Astrocyte of the spinal cord (primary cell): ENCODE measurements at places on chromosomes 6 and 20.

DNA sequence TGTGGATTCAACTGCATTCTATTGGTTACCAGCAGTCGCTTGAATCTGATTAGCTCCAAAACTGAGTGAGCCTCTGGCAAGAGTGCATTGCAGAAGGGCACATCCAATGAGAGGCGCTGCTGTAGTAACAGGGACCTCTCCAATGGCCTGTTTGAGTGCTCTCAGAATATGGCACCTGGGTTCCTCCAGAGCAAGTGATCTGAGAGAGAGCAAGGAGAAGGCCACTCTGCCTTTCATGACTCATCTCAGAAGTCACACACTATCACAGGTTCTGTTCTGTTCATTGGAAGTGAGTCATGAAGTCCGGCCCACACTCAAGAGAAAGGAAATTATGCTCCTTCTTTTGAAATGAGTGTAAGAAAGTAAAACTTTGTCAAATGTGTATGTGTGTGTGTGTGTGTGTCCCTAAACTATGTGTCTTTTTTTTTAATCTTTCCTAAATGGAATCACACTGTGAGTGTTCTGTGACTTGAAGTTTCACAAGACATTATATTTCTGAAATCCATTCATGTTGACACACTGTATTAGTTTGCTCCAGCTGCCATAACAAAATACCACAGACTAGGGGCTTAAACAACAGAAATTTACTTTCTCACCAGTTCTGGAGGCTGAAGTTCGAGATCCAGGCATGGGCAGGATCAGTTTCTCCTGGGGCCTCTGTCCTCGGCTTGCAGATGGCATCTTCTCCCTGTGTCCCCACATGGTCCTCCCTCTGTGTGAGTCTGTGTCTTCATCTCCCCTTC lies 138.3 kb upstream of the CDYL start:
- DNase-seq = peak; percentile 82

GRCh38 chr6:113629975-113630737 lies 227.0 kb upstream of the MARCKS start:
- no peak for DNase-seq

GRCh38 chr20:24789877-24790276 lies 159.2 kb upstream of the CST7 start:
- no peak for DNase-seq

- no peak for DNase-seq
These were observed 111.6 kb downstream of the ERMARD start for GRCh38 chr6:169862892-169863525.

- DNase-seq = no peak
These were observed 4.0 kb downstream of the MDGA1 start for GRCh38 chr6:37693546-37694250.

DNA sequence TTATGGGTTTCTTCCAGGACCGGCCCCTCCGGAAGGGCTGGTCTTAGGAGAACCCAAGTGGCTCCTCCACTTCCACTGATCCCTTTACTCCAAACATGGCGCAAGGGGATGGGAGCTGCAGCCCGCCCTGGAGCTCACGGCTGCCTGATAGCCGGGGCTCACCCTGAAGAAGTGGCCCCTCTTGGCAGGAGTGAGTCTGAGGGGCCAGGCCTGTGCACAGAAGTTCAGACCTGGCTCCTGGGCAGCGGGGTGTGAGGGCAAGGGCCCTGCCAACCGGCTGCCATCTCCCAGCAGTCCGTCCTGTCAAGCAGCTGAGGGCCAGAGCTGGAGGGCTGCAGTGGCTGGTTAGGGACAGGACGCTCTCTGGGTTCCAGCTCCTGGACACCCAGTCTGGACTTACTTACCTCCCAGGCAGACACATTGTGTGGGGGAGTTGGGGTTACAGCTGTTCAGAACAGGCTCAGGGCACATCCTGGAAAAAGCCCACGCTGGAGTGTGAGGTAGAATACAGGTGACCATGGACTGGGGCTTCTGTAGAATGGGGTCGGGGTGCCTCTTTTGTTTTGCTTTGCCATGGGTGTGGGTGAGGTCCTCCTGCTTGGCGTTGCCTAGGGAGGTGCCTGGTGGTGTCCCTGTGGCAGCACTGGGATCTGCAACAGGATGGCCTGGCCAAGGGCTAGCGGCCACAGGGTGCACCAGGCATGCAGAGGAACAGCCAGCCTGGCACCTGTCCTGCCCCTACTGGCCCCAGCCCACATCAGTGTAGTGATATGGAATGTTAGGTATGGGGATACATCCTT lies 88.4 kb downstream of the ASXL1 start:
- DNase-seq = no peak

- peak; percentile 92 for DNase-seq
These were observed at the start of gene BAG2 for GRCh38 chr6:57172136-57173055. TSS of gene BAG2 (plus strand) at chr6:57172326. CDS start at chr6:57172698, 372 bp downstream.

GRCh38 chr6:21469213-21469612 lies 124.3 kb upstream of the SOX4 start:
- no peak for DNase-seq

DNA sequence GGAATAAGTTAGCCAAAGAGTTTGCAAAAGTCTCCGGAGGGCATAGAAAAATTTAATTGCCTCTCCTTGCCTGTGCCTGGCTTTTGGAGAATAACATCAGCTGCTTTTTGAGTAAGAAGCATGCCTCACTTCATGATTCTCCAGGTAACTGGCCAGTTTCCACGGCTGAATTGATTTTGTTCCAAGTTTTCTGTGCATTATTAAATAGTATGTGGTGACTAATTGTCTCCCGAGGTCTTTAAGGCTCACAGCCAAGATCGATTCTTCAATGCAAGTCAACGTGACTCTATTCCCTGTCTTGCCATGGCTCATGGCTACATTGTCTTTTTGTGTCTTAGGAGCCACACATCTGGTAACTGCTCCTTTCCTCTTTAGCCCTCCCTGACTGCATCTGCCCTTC lies 54.2 kb downstream of the CNR1 start:
- DNase-seq = no peak

DNA sequence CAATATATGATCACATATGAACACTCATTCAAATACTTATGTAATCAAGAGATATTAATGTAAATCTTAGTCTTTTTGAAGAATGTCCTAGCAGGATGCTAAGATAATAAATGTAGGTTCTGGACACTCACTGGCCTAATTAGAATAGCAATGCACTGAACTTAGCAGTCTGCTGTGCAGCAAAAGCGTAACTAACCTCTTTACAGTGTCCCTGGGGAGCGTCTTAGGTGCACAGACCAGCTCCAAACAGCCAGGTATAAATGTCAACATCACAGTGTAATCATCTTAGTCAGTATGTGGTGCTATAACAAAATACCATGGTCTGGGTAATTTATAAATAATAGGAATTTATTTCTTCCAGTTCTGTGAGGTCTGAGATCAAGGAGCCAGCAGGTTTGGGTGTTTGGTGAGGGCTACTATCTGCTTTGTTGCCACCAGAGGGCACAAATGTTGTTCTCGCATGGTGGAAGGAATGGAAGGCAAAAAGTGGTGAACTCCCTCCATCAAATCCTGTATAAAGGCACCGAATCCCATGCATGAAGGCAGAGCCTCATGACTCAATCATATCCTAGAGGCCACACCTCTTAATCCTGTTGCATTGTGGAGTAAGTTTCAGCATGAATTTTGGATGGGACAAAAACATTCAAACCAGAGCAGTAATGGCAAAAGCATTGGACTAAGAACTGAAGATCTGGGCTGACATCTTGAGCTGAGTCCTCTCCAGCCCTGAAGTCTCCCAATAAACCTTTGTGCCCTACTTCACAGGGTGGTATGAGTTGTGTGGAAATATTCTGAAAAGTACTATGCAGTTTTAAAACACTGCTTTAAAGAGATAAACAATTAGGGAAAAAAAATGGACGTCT lies 41.8 kb upstream of the FOXO3 start:
- peak; percentile 10 for DNase-seq

GRCh38 chr6:53979468-53980067 lies 131.7 kb upstream of the MLIP start:
- peak; percentile 62 for DNase-seq

DNA sequence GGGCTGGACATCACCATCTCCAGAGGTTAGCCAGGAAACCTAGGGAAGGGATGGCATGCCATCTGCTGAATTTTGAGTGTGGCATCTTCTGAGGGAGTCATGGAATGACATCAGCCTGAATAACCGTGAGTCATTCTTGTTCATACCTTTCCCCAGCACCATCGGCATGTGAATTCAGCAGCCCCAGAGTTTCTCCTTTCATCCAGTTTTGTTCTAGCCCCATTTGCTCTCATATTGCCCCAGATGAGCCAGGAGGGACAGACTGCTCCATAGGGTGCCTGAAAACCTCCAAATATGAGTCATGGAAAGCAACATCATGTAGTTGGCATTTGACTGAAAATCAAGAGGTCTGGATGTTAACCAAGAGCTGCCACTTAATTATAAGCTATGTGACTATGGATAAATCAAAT lies 219.2 kb upstream of the SGK1 start:
- peak; percentile 93 for DNase-seq

- DNase-seq = no peak
These were observed 243.3 kb downstream of the PREX1 start for GRCh38 chr20:48584391-48585060.

DNA sequence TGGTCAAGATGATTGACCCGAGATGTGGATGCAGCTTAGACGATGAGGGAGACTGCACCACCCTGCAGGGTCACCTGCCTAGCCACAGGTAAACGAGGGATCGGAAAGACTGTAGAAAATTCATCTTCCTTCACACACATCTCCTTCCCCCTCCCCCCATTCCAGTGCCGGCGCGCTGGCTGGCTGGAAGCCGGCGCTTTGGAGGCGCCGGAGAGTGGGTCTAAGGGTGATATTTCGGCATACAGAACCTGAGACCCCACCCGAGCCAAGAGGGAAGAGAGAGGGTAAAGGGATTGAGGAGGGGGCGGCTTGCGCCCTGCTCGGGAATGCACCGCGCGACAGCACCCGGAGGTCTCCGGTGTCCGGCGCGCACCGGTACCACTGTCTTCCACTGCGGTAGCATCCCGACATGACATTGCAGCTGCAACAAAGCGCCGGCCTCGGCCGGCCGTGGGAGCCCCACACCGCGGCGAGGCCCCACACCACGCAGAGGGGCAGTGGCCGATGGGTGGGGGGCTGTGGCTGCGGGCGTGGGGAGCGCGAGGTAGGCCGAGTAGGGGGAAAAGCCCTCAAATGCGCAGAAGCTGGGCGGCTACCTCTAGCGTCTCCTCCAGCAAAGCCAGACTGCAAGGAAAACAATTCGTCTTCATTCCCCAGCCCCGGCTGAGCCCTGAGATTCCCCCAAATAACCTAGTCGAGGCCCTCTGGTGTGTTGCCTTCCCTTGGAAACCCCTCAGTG lies 984 bp downstream of the TNFRSF21 start:
- DNase-seq = peak; percentile 58

GRCh38 chr20:53080969-53081871 lies 109.1 kb downstream of the TSHZ2 start:
- DNase-seq = peak; percentile 47

DNA sequence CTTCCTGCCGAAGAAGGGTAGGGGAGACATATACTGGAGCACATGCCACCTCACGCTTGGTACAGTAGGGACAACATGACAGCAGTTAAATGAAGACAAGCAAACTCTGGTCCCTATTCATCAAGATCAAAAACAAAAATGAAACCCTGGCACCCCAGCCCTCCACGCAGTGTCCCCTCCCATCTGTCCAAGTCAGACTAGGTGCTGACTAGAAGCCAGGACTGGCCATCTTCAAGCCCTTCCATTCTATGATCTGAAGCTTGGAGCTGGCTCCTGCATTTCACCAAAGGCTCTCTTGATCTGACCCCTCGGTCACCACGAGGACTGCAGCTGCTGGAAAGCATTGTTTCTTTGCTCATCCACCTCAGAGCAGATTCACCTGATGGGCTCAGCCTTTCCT lies 158.9 kb upstream of the GGTLC1 start:
- no peak for DNase-seq

DNA sequence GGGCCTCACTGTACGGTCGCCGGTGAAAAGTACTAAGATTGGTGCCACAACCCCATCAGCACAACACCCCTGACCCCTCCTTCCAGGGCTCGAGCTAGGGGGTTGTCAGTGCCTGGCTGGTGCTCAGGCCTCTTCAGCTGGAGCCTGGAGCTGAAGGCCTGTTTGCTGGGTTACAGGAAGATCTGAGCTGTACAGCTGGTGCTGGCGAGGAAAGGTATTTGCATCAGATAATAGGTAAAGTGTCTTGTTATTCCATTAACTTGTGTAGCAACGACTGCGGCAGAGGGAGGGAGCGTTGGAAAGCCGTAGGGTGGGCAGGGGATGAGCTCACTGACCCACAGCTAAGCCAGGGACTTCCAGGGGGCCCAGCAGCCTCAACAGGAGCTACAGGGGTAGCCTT lies 15.8 kb upstream of the SIRPA start:
- no peak for DNase-seq

- peak; percentile 77 for DNase-seq
These were observed 523.4 kb downstream of the TENT5A start for GRCh38 chr6:81228912-81229555.

DNA sequence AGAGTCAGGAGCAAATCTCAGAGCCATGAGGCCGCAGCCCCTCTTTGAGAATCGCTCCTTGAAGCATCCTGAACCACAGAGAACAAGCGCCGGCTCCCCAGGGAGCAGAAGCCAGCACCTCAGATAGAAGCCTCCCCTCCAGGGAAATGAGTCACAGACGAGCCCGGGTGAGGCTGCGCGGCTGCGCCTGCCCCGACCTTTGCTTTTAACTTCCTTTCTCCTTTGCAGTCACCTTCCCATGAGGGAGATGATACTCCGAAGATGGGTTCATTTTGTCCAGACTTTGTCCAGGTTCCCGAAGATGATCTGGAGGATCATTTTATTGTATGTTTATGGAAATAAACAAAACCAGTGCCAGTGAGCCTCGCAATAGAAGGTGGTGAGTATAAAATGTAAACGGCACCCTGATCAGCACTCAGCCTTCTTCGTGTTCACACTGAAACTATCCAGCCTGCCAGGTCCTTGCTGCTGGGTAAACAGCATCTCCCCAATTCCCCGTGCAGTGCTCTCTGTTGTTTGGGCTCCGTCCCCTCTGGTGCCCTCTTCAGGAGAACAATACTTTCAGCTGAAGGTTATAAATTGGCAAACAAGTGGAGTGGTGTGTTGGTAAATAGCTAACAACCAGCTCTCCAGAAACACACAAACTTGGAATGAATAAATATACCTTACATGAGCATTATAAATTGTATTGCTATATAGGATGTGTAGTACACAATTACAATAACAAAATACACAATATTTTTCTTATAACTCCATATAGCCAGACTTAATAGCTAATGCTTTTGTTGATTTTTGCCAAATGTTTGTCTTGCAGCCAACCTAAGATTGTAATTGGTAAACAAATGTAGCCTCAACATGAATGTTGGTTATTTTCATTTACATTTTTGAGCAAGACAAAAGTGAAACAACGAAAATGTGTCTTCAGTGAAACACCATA lies 41.4 kb upstream of the TMEM181 start:
- DNase-seq = peak; percentile 75

DNA sequence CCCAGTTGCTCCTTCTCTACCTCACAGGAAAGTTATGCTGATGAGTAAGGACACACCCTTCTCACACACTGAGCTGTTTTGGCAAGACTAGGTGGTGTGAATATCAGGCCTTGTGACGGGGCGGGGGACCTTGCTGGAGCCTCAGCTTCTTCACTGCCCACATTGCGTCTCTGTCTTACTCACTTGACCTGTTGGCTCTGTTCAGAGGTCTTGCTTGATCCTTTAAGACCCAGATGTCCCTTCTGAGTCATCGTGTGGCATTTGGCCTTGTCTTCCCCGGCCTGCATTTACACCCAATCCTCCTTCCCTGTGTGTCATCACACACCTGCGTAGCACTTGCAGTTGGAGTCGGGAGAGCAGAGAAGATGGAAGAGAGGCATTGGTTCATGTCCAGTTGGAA lies 8.3 kb upstream of the PRND start:
- no peak for DNase-seq
